ENCODE measurements at places on chromosomes 12 and 14.

DNA sequence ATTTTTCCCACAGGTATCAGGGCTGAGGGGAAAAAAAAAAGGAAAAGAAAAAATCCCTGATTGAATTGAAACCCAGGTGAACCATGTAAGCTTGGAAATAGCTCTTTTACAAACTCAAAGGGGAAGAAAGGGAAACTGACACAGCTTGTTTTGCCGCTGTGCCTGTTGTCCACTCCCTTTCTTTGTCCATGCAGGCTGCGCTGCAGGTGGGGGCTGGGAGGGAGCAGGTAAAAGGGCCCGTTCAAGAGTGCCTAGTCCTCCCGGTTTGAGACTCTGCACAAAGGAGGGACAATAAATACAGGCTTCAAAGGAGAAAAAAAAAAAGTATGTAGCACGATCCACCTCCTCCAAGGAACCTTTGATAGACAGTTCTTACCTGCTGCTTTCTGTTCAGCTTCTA is 194.8 kb downstream of the GRIN2B start:
- no peak for DNase-seq

DNA sequence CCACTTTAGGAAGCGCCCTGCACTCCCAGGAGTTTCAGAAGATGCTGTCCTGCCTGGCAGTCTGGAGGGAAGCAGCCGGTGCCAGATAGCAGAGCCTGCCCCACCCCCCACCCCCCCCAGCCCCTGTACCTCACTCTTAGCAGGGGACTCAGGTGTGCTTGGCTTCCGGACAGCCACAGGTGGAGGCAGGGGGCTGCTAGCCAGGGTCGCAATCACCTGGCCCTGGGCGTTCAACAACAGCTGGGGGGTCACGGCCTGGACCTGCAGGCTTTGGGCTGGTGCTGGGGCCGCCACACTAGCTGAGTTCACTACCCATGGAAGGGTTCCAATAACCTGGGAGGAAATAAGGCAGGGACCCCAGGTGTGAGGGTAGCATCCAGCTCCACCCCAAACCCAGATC is 22.0 kb downstream of the POU6F1 start:
- no peak for DNase-seq

DNA sequence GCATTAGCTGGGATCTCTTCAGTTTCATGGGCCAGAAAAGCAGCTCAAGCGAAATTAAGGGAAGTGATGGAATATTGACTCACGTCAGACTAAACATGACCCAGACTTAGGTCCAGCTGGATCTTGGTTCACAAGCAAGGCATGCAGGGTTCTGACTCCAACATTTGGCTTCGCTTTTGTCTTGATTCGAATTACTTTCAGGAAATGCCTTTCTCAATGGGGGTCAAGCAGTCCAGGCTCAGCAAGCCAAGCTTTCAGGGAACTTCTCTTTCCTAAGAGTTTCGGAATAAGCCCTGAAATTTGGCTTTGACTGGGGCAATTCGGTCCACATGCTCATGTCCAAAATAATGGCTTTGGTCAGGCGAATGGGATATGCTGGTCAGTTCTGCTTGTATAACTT is 678.7 kb upstream of the TMEM132C start:
- DNase-seq = no peak

DNA sequence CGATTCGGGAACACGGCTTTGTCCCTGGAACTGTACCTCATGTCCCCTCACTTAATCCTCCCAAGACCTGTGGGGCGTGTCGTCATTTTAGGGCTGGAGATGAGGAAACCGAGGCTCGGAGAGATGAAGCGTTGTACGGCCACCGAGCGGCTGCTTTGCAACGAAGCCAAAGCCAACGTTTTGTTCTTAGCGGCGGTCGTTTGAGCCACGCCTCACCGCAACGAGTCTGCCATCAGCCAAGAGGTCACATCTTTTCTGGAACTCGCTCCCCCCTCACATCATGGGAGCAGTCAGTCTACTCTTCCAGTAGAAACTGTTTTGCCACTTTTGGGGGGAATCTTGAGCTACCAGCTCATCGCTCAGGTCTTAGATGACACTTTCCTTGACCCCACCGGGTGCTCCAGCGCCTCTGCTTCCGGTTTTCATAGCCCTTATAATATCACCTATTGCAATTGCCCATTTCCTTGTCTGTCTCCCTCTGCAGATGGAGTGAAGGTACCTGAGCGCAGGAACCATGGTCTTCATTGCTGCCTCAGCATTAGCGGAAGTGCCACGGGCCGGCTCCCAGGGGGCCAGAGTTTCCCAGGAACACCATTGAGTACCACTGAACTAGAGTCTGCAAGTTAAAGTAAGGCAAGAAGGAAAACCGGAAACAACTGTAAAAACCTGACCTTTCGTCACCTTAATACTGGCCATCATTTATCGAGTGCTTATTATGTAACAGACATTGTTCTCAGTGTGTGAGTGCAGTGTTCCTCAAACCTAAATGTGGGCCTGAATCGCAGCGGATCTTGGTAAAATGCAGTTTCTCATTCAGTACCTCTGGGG is 19.6 kb downstream of the NINJ2 start:
- no peak for DNase-seq

DNA sequence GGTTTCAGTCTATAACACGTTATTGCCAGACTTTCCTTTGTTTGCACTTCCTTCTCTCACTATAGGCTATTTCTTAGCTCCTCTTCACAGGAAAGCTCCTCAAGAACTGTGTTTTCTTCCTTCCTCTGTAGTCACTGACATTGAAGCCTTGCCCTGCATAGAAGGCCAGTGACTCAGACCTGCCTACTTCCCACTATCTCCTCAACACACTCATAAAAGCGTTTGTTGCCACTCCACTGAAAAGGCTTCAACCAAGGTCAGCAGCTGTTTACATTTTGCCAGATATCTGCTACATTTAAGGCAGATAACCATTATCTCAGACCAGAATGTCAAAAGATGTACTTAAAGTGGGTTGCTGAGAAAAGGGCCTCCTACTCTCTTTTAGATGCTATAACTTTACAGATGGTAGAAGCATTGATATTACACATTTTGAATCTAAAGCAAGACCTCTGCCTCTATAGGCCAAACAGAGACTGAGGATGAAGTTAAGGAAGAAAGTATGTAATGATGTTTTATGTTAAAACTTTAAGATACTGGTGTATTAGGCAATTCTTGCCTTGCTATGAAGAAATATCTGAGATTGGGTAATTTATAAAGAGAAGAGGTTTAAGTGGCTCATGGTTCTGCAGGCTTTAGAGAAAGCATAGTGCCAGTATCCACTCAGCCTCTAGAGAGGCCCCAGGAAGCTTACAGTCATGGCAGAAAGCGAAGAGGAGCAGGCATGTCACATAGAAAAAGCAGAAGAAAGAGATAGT is 233.3 kb upstream of the FLRT2 start:
- DNase-seq = peak; percentile 33

DNA sequence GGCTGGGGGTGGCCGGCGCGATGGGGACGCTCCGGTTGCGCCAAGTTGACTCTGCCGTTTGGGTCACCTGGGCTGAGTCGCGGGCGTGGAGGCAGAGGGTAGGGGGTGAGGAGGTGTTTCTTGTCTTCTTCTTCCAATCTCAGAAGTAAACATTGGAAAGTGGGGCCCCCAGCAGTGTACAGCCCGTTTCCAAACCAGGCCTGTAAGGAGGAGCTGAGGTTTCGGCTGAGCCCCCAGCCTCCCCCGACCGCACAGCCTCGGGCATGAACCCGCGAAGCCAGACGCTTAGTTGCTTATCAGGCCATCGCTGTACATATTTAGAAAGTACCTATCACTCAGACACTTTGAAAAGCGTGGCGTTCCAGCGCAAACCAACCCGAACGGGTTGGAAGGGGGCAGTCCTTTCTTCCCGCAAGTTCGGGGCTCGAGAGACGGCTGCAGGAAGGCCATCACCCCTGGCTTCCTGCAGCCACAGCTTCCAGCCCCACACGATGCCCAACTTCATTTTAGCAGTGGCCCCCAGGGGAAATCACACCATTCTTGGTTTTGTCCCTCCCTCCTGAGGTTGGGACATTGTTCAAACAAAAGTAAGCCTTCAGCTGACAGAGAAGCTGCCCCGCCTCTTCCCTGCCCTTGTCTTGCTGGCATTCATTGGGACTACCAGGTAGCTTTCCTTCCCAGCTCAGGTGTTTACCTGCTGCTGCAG is 164.1 kb downstream of the ZFP36L1 start:
- DNase-seq = no peak

GRCh38 chr12:72346363-72346944 is 74.3 kb downstream of the TRHDE start:
- DNase-seq = peak; percentile 75

DNA sequence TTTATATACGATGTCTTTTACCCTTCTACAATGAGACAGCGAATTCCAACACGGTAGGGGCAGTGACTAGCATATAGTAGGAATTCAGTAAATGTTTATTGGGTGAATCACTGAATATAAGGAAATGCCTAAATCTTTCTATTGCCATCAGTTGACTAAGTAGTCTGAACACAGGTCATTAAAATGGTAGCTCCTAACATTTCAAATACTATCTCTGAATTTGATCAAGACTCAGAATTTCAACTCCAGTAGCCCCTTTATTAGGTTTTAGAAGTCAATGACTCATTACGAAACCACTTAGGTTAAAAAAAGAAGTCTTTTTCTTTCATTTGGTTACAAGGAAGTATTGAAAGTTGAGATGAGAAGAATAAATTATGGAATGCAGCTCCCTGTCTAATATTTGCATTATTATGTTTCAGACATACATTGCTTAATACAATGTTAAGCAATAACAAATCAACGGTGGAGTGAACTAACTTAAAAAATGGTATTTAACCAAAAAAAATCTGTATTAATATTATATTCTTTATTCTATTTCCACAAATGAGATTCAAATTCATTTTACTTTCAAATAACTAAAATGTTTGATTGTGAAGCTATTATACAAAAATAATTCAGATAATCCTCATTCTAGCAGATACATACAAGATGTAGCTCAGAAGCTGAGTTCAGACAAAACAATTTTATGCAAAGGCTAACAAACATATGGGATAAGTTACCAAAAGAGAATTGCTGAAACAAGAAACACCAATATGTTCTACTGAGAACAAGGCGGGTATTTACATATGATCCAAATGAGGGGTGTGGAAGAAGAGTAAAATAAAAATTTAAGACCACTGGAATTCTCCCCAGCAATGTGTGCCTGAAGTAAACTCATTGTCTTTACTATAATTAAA is 302.7 kb downstream of the CEP128 start:
- peak; percentile 55 for DNase-seq

DNA sequence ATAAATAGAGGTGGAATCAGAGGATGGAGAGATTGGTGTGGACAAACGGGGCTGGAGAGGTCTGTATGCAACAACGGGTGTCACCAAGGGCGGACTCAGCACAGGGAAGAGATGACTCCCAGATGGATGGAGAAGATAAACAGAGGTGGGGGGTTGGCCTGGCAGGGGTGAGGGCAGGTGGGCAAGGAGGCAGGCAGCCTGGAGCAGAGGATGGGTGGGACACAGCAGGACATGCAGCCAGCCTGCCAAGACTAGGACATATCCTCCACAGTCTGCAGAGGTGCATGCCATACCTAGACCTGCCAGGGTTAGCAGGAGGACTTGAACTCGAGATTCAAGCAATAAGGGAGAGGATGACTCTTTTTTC is 56.2 kb downstream of the TTC7B start:
- DNase-seq = peak; percentile 28

GRCh38 chr14:47278233-47278842 is 397.1 kb downstream of the MDGA2 start:
- DNase-seq = no peak

- no peak for DNase-seq
Measured at GRCh38 chr14:63472986-63473788, 70.0 kb downstream of the PPP2R5E start.

- no peak for DNase-seq
Measured at GRCh38 chr14:99871771-99872170, 78.6 kb downstream of the EML1 start.

GRCh38 chr14:53304726-53305381 is 151.7 kb upstream of the DDHD1 start:
- DNase-seq = no peak

DNA sequence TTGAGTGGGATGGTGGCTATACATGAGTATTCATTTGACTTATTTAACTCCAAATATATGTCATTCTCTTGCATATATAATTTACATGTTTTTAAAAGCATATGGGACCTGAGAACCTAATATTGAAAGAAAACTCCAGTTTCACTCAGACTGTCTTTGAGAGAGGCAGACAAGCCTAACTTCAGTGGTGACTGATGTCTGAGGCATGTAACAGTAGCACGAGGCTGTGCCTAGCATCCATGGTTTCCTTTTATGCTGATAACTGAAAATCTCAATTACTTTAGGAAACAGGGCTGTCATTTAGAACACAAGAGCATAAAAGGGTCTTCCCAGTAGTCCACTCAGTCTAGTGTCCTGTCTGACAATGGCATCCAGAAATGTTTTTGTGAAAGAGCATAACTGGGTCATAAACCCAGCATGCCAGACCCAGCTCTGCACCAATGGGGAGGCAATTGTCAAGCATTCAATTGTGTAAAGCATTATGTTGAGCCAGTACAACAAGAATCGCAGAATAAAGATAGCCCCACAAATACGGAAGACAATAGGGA is 24.3 kb downstream of the MAPK1IP1L start:
- no peak for DNase-seq

DNA sequence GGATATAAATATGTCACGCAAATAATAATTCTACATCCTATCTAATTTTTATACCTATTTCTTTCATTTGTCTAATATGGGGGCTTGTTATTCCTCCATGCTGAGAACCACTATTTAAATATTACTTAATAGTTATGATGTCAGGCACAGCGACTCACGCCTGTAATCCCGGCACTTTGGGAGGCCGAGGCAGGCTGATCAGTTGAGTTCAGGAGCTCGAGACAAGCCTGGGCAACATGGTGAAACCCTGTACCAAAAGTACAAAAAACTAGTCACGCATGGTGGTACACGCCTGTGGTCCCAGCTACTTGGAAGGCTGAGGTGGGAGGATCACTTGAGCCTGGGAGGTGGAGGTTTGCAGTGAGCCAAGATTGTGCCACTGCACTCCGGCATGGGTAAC is 45.2 kb downstream of the GXYLT1 start:
- DNase-seq = no peak

Data from SJSA1 (cell line).